Activated CD4-positive, CD25-positive, alpha-beta regulatory T cell treated with anti-CD3 and anti-CD28 coated beads, Interleukin-2, amount 50 U/mL, for 24 hours (primary cell): ENCODE measurements at places on chromosomes 1 and 21.

GRCh38 chr1:243845888-243846287 lies 4.2 kb downstream of the AKT3 start:
- ATAC-seq = no peak

GRCh38 chr1:213989002-213989855 lies 1.5 kb downstream of the PROX1 start:
- no peak for ATAC-seq

DNA sequence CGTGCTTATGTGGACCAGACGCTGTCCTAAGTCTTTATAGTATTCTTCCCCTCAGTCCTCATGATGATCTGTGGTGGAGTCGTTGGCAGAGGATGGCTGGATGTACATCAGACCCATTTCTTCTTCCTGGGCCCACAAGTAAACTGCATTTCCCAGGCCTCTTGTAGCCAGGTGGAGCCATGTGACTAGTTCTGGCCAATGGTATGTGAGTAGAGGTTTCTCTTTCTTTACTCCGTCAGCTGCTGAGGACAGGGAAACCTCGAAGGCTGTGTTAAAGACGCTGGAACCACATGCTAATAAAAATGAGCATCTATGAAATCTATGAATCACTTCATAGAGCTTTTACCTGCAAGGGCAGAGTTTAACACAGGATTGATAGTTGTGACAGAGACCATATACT lies 18.7 kb upstream of the ZNF362 start:
- ATAC-seq = no peak

DNA sequence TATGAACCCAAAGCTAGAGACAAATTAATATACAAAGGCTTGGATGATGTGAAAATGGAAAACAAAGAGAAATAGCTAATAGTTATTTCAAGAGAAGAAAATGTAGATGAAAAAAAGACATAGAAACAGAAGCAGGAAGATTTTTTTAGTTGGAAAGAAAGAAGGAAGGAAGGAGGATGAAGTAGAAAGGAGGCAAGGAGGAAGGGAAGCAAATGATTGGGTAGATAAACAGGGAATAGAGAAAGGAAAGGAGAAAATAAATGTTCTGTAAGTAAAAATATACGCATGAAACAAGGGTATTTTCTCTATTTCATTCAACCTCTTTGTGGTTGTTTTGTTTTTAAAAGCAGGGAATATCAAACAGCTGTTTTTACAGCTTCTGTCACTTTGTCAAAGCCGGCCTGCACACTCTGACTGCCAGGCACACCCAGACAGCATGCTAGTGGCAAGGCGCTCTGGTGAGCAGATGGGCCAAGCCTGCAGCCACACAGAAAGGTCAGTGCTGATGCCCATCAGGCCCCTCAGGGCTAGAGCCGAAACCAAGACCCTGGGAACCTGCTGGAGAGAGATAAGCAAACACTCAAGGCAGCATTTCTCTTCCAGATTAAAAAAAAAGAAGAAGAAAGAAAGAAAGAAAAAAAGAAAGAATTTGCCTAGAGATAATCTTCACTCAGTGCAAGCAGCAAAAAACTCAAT lies 72.9 kb upstream of the CTTNBP2NL start:
- ATAC-seq = no peak

DNA sequence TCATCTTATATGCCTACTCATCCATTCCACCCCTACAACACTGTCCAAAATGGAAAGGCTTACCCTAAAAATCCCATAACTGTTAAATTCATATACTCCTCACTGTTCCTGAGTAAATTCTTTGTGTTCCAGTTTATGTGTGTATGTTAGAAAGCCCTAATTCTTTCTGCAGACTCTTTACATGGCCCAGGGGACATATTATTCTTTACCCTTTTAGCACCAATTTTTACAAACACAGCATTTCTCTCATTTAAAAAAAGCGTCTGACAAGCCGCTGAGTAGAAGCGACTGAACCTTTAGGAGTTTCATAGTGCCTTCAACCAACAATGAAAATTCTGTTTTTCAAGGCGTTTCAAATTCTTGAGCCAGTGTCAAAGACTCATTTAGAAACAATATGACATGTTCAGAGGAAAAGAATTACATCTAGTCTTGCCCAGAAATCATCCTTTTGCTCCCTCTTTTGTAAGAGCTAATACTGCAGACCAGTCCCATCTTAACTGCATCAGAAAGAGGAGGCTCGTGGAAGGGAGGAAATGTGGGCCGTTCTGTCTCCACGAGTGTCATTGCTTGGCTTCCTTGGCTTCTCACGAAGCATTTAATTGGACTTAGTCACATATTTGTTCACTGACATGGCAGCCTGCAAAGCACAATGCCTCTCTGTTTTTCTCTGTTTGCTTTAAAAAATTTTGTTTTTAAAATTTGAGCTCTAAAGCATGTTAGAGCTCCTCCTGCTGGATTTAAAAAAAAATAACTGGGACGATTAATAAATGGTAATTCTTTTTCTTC lies 21.3 kb upstream of the C1orf105 start:
- peak; percentile 59 for ATAC-seq

GRCh38 chr1:104229860-104230259 lies 480.2 kb downstream of the AMY1C start:
- no peak for ATAC-seq

DNA sequence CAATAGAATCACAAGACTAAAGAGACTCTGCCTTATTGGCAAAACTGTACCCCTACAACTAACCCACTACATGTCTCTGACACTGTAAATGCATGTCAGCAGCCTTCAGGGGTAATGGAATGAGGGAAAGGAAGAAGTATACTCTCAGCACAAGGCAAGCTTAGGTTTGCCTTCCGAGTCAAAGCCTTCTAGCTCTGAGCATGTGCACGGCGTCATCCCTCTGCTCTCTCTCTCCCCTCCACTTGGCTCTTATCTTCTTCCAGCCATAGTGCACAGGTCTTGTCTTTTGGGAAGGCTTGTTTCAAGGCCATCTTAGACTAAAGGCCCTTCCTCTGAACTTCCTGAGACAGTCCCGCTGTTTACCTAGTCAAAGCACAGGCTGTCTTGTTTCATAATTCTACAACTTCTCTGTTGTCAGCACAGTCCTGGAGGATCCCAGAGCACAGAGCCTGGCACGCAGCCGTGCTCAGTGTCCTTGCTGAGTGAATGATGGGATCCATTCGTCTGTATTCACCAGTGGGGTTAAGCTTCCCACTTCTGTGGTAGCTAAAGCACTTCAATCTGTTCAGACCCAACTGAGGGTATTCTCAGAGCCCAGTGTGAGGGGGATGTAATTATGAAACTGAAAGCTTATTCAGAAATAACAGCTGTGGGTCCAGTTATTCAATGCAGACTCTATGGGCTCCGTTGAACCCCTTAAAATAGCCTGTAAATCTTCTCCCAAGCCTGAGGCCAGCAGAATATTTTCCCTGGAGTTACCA lies 166.5 kb upstream of the PLD5 start:
- ATAC-seq = no peak

DNA sequence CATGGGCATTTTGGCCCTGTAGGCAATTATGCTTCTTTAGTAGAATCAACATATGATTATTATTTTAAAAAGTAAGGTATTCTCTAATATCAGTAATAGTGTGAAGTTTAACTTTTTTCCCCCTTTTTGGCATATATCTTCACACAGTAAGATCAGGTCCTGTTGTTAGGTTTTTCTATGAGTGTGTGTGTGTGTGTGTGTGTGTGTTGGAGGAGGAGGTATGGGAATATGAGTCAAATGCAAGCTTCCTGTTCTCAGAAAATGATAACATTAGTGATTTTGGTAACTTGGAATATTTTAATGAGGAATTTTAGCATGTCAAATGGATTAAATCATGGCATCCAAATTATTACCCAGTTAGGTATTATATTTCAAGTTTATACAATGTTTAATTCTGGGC lies 65.8 kb upstream of the BCL10 start:
- no peak for ATAC-seq

- peak; percentile 39 for ATAC-seq
These were observed 17.0 kb downstream of the CITED4 start for GRCh38 chr1:40844887-40845878.

DNA sequence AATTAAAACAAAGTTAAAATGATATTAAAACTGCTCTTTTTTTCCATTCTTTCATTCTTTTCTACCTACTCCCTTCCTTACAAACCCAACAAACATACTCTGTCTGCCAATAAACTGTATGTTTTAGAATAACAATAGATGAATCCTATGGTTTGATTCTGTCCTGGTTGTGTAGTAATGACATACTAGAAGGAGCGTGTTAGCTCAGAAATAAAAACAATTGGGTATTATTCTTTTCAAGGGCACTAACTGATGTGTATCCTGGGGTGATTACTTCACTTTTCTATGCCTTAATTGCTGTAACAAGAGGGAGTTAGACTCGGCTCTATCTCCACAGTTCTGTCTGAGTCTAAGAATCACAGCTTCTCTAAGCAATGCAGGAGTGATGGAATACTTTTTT lies 194.4 kb downstream of the GIPC2 start:
- ATAC-seq = no peak

DNA sequence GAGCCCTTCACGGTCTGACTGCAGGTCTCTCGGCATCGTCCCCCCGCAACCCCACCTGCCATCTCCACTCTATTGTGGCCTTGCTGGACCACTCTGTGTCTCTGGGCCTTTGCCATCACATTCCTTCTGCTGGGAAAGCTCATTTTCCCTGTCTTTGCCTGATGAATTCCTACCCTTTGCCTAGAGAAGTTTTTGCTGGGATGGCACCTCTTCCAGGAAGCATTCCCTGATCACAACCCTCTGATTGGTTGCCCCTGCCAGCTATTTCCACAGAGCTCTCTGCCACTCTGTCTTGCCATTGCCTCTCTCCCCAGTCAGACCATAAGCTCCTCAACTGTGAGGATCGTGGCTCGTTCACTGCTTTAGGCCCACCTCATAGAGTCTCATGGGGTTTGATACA lies 28.9 kb upstream of the GPR37L1 start:
- no peak for ATAC-seq

DNA sequence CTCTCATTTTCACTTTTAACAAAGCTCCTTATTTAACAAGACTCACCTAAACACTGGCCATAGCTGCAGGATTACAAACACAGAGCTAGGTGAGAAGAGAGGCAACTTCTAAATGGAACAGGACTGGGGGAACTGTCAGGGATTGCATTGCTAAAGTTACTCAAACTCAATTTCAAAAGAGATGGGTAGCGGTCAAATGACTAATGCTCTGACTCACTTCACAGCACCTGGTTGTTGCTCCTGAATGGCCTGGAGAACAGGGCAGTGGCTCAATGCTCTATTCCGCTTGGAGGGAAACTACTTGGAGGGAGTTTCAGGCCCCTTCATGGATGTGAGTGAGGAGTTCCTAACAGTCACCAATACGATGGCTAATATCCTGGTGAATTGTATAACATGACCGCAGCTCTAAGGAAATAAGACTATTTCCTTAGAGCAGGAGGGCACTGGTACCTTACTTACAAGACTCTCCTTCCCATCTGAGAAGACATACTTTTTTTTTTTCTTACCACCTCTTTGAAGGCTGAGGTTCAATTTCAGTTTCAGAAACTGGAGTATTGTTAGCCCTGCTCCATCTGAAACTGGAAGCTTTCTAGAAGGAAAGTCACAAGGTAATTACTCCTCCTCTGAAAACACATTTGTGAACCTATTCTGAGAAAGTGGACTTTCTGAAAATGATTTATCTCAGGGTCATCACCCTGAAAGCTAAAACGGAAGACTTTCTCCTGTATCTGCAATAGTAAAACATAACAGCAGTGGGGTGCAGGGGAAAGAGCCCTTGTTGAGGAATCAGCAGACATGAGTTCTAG lies 9.5 kb downstream of the DPT start:
- ATAC-seq = peak; percentile 41

DNA sequence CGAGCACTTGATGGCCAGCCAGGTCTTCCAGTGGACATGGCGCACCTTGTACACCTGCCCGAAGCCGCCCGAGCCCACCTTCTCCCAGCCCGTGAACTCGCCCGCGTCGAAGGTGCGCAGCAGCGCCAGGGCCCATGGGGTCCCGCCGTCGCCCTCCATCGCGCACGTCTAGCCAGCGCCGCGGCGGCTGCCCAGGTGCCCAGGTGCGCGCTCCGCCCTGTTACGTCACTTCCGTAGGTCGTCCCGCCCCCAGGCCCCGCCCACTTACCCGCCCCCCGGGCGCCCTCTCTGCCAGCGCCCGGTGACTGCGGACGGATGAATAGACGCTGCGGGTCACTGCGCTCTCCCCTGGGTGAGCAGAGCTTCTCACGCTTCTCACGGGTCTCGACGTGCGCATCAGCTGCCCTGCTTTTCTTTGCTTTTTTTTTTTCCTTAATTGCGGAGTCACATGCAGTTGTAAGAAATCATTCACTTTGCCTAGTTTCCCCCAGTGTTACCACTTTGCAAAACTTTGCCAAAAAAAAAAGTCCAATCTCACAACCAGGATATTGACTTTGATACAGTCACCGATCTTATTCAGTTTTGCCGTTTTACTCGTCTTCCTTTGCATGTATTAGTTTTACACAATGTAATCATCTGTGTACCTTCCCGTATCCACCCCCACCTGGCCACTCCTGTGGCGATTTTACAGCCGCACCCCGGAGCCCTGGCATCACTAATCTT lies at the start of gene RIPK4:
Gene RIPK4, minus strand, starts transcription at position 170 of the 723 bp plus-strand sequence. Its CDS starts 11 bp downstream, at position 159.
- peak; percentile 48 for ATAC-seq

GRCh38 chr1:119266386-119266785 lies 102.2 kb upstream of the HAO2 start:
- ATAC-seq = no peak

GRCh38 chr1:163196449-163196787 lies 6.3 kb downstream of the RGS5 start:
- no peak for ATAC-seq

DNA sequence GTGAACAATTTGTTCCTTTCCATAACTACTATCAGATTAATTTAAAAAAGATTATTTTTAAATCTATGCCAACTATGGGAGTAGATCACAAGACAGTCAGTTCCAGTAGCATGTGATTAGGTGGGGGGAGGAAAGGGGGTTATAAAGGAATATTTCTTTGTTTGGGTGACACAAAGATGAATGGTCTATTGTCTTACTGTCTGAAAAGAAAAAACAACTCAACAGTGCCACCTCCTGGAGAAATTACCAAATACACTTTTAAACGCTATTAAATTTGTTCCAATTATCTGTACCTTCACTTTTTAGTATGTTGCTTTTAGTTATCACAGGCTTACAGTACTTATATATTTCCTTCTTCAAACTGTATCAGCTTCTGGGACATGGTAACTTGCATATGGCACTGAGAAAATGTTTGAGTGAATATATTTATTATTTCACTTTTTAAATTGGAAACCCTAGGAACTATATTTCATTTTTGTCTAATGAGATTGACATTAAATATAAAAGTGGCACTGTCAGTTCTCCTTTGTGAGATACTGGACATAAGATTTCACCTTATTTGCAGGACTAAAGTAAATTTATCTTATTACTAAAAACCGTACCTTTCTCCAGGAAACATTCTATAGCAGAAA lies 1.7 kb upstream of the SORT1 start:
- ATAC-seq = peak; percentile 45
